ENCODE measurements at places on chromosomes 16 and 17.

DNA sequence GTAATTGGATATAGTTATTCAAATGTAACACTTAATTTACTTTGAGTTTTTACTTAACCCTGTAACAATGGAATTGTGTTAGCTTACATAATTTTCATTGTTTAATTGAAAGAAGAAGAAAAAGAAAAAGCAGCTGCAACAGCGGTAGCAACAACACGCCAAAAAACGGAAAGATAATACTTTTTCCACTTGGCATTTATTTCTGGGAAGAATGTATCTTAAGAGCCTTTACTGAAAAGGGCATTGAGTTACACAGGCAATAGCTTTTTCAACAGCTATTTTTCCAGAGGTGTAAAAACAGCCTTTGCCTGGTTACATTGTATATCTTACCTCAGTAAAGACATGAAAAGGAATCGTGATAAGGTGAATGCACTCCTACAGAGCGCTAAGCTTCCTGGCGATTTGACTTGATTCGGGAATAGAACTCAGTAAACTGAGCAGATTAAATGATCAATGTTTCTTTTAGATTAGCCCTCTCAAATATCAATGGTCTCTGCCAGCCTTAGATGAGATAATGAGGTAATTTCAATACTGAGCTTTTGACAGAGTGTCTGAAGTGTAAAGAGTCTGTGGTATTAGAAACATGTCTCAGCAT lies 311.3 kb downstream of the CDH13 start:
- DNase-seq: no peak

DNA sequence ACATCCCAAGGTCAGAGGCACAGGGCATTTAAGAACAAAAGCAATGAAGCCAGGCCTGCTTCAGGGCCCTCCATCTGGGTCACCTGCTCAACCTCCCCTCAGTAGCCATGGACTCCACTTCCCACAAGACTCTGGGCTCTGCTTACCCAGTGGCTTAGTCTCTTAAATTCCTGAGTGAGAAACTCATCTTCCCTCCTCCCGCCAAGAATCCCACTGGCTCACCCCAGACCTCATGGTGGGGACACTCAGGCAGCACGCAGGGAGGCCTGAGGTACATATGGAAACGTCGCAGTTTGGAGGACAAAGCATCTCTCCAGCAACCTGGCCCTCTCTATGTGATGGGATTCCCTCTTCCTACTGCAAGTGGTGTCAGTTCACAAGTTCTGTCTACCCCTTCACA lies 326.7 kb upstream of the CDH5 start:
- no peak for DNase-seq

DNA sequence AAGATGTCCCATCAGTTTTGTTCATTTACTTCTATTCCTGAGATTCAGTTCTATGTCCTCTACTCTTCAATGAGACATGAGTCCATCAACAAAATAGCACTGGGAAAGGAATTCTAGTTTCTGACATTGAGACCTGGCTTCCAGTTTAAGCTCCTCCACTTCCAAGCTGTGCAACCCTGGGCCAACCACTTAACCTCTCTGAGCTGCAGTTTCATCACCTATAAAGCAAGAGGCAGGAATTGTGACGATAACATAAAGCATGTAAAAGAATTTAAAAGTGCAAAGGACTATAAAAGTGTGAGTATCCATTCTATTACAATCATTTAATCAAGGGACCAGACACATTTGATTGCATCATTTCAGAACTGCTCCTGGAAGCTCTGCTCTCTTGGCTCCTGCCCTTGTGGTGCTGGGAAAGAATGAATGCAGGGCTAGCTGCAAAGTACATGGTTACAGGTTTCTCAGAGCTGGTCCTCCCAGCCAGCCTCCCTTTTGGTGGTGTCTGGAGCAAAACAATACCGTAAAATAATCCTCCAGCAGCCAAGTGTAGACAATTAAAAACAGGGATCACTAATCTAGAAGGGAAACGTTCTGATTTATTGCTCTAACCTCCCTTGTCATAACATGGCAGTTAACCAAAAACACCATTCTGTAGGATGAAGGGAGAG lies 113.9 kb downstream of the VPS53 start:
- no peak for DNase-seq

DNA sequence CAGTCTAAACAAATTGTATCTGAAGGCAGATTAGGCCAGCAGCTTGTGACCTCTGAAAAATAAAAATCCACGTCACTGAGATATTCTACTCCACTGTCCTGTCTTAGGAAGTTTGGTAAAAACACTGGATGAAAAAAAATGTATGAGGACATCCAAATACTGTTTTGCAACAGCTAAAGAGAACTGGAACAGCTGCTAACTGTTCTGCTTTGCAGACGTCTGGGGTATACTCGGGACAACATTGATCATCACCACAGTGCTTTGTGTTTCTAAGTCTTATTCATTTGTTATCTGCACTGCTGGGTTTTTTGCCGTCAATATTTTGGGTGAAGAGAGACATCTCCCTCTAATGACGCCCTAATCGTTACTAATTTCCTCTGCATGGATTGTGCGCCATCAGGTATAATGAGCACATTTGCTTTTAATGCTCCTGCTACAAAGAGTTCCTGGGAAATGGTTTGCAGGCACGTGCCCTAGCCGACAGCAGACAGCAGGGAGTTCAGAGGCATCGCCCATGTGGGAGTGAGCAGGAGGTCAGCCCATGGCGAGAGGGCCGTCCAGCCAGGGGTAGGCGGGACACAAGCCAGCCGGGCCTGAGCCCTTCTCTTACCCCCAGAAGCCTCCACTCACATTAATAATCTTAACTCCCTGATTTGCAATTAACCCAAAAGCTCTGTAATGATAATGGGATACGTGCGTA lies 87.0 kb downstream of the CBLN1 start:
- DNase-seq: no peak

- no peak for DNase-seq
These were observed 300.0 kb downstream of the SNX29 start for GRCh38 chr16:12276576-12276975.

DNA sequence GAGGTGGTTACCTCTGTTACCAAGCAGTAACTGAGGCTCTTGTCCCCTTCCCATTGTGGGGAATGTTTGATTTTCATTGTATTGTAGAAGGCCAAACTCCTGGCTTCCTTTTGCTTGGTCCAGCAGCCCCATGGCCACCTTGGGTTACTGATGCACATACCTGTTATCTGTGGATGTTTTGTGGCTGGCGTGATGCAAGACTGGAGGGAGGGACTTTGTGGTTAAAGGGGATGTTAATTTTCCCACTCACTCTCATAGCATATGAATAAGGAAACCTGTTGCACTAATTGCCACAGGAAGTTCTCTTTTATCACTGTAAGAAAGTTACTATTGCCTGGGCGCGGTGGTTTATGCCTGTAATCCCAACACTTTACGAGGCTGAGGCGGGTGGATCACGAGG lies 168.6 kb upstream of the HS3ST4 start:
- no peak for DNase-seq

All from non-pigmented ciliary epithelial cell (primary cell).